Activated B cell treated with CpG ODN at 0.5 μM for 24 hours (primary cell): ENCODE measurements at places on chromosomes 16 and 17. TPM values are rescaled to one million over a fixed set of nuclear protein-coding genes. Genes with fewer than 3 reads are reported as not detected.

- DNase-seq = no peak
Measured at GRCh38 chr16:82633964-82634600, 7.3 kb downstream of the CDH13 start.

- DNase-seq = no peak
Measured at GRCh38 chr16:58280846-58281301, 14.0 kb downstream of the PRSS54 start.

DNA sequence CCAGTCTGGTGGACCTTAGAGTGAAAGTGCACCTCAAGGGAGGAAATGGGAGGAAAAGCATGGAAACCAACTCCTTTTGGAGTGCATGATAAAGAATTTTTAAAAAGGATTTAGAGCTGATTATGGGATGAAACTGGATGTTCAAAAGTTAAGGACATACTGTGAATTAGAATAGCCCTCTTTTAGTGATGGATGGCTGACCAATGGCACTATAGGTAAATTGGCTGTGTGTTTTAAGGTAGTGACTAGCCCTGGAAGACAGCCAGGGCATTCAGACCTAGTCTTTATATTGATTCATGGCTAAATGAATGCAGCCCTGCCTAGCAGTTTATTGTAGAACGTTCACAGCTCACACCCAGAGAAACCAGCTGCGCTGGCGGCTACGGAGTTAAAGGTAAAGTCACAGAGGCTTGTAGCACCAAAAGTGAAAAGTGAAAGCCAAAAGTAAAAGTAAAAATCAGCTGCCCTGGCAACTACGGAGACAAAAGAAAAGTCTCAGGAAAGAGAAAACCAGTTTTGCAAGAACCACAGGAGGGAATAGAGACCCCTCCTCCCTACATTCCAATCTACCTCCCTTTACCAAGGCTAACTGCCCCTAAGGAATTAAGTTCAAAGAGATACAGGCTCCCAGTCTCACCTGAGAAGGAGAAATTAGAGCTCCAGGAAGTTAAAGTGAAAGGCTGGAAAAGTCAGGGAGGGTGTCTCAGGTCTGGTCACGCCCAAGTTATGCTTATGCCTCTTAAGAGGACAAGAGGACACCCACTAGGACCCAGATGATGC is 21.8 kb downstream of the ACSM1 start:
- no peak for DNase-seq

- no peak for DNase-seq
Measured at GRCh38 chr17:37648555-37648954, 5.3 kb upstream of the DDX52 start.

- DNase-seq = no peak
Measured at GRCh38 chr16:76164970-76165558, 112.1 kb upstream of the CNTNAP4 start.

- no peak for DNase-seq
Measured at GRCh38 chr17:78803186-78803845, 21.2 kb upstream of the CYTH1 start.

DNA sequence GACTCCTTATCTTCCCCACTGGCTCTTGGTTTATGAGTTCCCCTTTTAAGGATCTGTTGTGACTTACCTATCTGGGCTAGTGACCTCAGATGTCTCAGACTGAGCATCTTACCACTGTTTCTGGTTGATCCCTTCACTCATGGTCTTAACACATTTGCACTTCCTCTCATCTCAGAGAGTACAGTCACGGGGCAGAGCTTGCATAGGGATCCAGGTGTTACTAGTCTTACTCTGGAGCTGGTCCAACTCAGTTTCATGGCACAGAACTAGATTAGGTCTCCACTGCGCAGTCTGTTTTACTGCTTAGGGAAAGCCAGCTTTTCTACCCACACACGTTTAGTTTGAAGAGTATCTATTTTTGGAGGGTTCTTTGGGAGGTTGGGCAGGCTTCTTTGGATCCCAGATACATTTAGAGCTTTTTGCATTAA is 10.2 kb downstream of the GABARAPL2 start:
- DNase-seq = no peak

DNA sequence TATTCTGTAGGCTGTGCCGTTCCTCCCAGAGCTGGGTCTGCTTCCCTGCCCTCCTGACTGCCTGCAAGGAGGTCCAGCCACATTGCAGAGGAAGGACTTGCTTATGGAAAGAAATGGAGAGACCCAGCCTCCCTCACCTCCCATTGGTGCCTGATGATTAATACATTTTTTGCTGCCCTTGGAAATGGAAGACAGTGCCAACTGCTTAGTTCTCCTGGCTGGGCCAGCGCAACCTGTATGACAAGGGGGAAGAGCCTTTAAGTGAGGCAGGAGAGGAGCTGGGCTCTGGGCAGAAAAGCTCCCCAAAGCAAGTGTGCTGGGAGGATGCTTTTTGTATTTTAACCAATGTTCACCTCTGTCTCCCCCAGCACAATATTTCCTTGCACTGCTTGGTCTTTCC is 238.5 kb downstream of the SOX9 start:
- no peak for DNase-seq

The PYDC1 gene
- 0.27 TPM in 1 of 2 replicates, not detected in the other for total RNA-seq
